Activated T-cell treated with anti-CD3 and anti-CD28 coated beads, Interleukin-2, amount 50 U/mL, for 1 hour (primary cell): ENCODE measurements at places on chromosomes 7 and 10.

DNA sequence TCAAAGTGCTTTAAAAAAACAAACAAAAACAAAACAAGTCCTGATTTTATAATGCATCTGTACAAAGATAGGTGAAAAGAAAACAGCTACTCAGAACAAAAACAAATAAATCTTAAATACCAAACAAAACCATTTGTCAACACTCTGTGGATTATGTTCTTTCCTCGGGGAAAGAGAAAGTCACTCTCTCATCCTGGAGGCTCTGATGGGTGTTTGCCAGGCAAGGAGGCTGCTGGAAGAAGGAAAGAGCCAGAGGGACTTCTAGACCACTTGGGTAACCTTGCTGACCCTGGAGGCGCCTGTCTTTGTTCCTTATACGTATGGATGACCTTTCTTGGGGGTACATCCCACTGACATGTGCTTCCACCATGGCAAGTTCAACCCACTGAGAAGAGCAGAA is 92.8 kb downstream of the ZRANB1 start:
- no peak for DNase-seq

GRCh38 chr10:112303528-112303927 is 20.3 kb downstream of the TECTB start:
- no peak for DNase-seq

- DNase-seq: no peak
These were observed 127.6 kb upstream of the JCAD start for GRCh38 chr10:30187010-30187409.

DNA sequence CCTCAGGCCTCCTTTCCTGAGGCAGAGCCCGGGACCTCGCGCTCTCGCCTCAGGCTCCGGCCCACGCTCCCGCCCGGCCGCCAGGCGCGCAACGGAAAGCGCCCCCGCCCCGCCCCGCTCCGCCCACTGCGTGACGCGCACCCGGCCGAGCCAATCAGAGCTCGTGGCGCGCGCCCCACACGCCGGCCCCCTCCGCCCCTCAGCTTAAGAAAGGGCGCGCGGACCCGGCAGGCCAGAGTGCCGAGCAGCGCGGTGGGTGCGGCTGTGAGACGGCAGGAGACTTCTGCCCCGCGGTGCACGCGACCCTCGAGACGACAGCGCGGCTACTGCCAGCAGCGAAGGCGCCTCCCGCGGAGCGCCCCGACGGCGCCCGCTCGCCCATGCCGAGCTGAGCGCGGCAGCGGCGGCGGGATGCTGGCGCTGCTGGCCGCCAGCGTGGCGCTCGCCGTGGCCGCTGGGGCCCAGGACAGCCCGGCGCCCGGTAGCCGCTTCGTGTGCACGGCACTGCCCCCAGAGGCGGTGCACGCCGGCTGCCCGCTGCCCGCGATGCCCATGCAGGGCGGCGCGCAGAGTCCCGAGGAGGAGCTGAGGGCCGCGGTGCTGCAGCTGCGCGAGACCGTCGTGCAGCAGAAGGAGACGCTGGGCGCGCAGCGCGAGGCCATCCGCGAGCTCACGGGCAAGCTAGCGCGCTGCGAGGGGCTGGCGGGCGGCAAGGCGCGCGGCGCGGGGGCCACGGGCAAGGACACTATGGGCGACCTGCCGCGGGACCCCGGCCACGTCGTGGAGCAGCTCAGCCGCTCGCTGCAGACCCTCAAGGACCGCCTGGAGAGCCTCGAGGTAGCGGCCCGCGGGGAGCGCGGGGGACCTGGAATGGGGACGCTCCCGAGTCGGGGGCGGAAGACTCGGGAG is at the start of gene NPTX2:
NPTX2 (plus strand) TSS at position 235 of the 909 bp plus-strand sequence; CDS start at position 412, 177 bp downstream.
- DNase-seq: no peak

GRCh38 chr10:30827531-30828120 is 198.1 kb upstream of the LYZL2 start:
- no peak for DNase-seq

DNA sequence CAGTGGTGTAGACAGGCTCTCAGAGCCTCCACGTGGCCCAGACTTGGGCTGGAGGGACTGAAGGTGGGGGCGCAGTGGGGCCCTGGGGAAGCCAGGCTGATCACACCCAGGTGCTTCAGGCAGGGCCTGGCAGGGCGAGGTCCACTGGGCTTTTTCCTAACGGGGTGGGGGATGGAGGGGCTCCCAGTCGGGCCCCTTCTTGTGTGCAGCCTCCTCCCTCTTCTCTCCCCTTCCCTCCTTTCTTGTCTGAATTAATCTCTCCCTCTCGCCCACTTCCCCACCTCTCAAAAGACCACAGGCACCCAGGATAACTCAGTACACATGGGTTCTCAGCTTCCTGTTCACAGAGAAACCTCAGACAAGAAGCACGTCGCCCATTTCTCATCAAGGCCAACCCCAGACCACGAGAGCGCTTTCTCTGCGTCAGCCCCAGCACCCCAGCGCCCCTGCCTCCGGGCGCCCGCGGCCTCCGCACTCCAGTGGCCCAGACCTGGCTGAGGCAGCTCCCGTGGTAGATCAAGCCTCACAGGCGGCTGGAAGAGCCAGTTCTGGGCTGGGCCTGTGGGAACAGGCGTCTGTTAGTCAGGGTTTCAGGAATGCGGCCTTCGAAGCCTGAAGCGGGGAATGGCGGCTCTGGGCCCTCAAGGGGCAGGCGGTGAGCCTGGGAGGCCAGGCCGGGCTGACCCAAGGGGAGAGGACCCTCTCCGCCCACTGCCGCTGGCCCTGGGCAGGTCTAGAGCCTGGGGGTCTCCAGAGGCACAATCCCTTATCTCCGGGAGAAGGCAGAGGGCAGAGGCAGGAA is 50.6 kb downstream of the PWWP2B start:
- DNase-seq: peak; percentile 83

GRCh38 chr7:77903597-77903996 is 105.0 kb downstream of the PHTF2 start:
- no peak for DNase-seq

DNA sequence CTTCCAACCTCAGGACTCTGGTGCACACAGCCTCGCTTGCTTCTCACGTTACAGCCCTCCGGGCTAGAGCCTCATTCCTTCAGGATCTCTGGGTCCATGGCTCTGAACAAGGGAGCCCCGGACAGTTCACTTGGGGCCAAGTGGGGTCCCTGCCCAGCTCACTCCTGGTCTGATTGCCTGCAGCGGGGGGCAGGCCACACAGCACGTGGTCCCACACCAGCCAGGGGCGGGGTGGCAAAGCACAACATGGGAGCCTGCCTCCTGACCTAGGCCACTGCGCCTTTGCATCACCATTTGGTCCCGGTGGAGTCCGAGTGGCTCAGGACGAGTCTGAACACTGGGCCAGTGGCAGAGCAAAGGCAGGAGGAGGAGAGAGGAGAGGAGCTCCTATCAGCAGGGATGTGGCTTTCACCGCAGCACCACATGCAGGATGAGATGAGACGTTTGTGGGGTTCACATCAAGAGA is 13.4 kb upstream of the CRYGN start:
- DNase-seq: peak; percentile 5

- DNase-seq: no peak
These were observed 77.8 kb downstream of the PAX2 start for GRCh38 chr10:100823194-100823593.

DNA sequence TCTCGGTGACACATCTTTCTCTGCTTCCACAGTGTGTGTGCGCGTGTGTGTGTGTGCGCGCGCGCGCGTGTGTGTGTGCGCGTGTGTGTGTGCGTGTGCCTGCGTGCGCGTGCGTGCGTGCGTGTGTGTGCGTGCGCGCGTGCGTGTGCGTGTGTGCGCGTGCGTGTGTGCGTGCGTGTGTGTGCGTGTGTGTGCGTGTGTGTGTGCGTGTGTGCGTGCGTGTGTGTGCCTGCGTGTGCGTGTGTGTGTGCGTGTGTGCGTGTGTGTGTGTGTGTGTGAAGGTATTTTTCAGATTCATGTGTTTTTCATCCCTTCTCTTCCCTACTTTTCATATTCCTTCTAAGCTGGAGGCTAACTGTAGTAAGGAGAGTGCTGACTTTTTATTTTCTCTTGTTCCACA is 148.4 kb downstream of the CREB5 start:
- DNase-seq: no peak

DNA sequence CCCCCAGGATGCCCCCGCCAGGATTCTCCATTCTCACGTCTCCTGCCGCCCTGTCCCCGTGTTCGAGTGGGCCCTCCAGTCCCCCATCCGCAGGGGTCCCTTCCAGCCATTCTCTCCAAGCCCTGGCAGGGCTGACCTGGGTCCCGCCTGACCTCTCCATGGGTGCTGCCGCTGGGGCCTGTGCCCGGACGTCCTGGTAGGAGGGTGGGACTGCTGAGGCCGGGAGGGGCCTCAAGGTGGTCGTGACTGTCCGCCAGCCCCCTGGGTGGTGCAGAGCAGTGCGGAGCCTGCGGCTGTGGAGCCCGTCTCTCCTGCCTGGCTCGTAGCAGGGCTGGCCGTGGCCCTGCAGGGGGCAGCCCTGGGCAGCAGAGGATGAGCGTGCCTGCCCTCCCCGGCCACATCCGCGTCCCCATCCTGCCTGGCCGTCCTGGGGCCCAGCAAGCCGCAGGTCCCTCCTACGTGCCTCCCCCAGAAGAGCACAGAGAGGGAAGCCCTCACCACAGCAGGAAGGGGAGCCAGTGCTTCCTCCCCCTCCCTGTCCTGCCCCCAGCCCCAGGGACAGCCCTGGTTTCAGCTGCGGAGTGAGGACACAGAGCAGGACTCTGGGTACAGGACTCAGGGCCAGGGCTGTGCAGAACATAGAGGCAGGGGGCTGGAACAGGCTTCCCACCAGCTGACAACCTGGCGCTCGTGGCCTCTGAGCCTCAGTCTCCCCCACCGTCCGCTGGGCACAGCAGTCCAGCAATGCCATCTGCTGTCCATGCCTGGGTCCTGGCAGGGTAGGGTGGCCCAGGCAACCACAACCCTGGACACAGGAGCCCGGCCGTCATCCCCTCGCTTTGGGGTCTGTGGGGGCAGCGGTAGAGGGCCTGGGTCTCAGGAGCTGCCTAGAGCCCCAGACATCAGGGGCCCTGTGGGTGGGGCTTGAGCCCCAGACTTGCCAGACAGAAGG is 1.5 kb upstream of the GRIFIN start:
- peak; percentile 67 for DNase-seq

- no peak for DNase-seq
These were observed 421 bp downstream of the SMURF1 start for GRCh38 chr7:99143521-99143852.

GRCh38 chr10:83820033-83820432 is 319.3 kb upstream of the GHITM start:
- no peak for DNase-seq

DNA sequence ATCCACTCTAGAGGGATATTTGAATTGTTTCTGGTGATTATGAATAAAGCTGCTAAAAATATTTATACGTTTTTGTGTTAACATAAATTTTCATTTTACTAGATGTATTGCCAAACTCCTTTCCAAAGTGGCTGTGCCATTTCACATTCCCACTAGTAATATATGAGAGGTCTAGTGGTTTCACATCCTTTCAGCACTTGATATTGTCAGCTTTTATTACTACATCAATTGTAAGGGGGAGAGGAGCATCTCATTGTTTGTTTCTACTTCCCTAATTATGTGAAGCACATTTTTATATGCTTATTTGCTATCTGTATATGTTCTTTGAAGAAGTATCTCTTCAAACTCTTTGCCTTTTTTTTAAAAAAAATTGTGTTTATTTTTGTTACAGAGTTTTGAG is 184.5 kb downstream of the ADK start:
- no peak for DNase-seq

DNA sequence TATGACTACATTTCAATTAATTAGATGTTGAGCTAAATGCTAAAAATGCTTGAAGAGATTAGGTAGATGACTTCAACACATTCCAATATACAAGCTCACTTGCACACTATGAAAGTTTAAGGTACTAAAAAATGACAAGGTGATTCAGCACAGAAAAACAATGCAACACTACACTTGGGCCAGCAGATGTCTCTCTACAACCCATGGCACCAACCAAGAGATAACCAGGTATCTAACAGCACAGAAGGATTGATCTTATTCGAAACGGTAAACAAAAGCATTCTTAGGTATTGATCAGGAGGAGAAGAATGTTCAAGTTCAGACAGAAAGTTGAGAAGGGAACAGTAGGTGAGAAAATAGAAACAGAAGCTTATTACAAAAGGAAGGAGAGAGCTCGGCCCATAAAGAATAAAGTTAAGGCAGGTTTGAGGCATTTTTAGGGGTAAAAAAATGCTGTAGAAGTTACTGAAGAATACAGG is 248.2 kb upstream of the KLF14 start:
- DNase-seq: no peak

GRCh38 chr10:131127610-131128009 is 183.9 kb downstream of the TCERG1L start:
- no peak for DNase-seq

DNA sequence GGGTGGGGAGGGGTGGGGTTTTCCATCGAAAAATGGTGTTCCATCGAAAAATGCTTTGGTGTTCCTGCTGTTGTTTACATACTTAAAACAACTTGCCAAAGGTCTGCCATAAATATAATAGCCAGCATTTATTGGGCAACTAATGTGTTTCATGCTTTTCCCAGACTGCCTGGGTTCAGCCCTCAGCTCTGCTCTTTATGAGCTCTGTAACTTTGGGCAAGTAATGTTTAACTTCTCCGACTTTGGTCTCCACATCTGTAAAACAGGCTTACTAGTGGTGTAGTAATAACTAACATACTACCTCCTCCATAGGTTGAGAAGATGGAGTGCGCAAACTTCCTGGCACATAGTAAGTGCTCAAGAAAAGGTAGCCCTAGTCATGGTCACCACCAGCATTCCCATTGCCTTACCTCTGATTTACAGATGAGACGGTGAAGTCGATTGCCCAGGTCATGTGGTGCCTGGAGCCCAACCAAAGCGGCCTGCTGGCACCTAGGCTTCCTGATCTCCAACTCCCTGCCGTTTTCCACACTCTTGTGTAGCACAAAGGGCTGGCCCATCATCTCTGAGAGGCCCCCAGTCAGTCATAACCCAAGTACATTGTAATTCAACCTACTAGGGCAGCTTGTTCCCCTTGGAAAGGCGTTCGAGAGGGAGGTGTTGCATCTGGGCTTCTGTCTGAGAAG is 8.9 kb downstream of the ZMIZ1 start:
- no peak for DNase-seq

- no peak for DNase-seq
These were observed 5.3 kb downstream of the TECTB start for GRCh38 chr10:112288486-112288885.

DNA sequence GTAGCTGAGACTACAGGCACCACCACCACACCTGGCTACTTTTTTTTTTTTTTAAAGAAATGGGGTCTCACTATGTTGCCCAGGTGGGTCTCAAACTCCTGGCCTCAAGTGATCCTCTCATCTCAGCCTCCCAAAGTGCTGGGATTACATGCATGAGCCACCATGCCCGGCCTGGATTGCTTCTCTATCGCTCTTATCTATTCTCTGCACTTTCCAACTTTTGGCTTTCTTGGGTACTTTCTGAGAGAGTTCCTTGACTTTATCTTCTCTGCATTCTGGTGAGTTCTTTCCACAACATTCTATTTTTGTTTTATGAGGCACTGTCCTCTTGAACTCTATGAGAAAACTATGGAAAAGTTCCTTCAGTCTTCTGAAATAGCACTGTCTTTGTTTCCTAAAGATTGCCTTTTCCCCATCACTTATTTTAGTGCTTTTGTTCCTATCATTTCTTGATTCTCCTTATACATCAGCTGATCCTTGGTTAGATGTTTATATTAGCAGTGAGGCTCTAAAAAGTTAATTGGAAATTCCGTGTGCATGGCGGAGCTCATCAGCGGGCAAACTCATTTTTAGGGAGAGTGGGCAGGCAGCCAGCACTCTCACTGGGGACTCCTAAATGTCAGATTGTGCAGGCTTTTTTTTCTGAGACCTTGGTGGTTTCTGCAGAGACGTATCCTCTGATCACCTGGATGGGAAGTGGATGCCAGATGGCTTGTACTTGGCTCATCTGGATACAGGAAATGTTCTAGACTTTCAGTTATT is 43.9 kb downstream of the HIP1 start:
- DNase-seq: no peak

- no peak for DNase-seq
These were observed 49.1 kb downstream of the GNA12 start for GRCh38 chr7:2794836-2795636.
